Daoy (cell line): ENCODE measurements at places on chromosomes 4 and X.
A peak's percentile ranks its signal among the peaks of the same experiment; 100 is the strongest.

DNA sequence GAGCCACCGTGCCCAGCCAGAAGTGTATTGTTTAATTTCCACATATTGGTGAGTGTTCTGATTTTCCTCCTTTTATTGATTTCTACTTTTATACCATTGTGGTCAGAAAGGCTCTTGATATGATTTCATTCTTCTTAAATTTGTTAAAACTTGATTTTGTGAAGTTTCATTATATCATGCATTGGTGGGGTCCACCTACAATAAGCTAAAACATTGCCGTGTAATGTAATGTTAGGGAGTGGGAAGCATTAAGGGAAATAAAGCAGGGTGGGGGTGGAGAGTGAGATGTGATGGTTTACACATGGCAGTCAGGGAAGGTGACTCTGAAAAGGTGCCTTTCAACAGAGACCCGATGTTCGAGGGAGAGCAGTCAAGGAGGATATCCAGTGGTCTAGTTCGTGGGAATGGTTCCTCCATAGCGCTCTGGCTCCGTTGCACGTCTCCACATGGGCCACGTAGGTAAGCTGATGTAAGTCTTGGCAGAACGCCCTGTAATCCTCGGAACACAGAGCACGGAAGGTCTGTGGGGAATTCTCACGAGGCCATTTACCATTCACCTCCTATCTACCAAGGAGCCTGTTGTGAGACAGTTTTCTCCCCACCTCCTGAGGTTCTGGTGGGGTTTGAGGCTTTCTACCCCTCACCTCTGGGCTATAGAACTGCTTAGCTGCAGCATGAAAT lies 7.7 kb upstream of the WDR13 start:
- DNase-seq = no peak

- DNase-seq = no peak
Measured at GRCh38 chr4:103375278-103375677, 177.1 kb upstream of the CENPE start.

DNA sequence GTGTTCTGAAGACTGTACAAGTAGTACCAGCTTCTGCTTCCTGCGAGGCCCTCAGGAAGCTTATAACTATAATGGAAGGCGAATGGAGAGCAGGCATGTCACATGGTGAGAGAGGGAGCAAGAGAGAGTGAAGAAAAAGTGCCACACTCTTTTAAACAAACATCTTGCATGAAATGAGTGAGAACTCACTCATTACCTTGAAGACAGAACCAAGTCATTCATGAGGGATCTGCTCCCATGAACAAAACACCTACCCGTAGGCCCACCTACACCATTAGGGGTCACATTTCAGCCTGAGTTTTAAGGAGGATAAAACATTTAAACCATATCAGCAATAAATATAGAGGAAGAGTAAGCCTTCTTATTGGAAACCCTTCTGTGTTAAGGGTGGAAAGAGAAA lies 19.4 kb downstream of the P2RY10 start:
- no peak for DNase-seq

DNA sequence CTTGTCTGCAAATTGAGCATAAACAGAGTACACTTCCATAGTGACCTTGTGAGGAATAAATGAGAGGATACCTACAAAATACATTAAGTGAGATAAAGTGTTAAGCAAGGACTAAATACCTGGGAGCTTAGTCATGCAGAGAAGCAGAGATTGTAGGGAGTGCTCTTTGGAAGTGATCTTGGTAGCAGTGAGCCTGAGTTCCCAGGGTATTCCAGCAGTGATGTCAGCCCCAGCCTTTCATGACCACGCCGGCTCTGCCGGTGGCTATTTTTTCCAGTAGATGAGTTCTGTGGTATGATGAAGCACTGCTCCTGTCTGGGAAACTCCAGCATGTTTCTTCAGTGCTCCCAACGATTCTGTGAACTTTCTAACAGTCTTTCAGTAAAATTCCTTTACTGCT lies 391.5 kb upstream of the IGFBP7 start:
- peak; percentile 0 for DNase-seq

GRCh38 chr4:3706111-3706511 lies 60.1 kb upstream of the ADRA2C start:
- DNase-seq = no peak

DNA sequence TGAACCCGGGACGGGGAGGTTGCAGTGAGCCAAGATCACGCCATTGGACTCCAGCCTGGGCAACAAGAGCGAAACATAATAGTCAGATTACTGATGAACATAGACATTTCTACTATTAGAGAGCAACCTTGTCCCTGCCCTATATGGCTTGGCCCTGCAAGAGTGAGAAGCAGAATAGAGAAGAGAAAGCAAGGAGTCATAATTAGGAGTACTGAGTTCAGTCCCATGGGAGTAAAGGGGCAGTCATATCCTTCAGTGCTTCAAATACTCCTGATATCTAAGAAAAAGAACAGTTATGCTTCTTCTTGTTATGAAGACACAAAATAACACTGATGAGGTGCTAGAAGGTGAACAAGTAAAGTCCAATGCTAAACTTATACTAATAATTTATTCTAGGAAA lies 33.8 kb downstream of the CLDN2 start:
- no peak for DNase-seq

DNA sequence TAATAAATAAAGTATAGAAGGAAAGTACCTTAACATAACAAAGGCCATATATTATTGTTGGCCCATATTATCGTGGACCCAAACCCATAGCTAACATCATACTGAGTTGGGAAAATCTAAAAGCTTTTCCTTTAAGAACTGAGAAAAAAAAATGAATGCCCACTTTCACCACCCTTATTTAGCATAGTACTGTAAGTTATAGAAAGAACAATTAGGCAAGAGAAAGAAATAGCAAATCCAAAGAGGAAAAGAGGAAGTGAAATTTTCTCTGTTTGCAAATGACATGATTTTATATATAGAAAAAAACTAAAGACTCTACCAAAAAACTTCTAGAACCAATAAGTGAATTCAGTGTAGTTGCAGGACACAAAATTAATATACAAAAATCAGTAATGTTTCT lies 1854.6 kb downstream of the PCDH7 start:
- DNase-seq = no peak

DNA sequence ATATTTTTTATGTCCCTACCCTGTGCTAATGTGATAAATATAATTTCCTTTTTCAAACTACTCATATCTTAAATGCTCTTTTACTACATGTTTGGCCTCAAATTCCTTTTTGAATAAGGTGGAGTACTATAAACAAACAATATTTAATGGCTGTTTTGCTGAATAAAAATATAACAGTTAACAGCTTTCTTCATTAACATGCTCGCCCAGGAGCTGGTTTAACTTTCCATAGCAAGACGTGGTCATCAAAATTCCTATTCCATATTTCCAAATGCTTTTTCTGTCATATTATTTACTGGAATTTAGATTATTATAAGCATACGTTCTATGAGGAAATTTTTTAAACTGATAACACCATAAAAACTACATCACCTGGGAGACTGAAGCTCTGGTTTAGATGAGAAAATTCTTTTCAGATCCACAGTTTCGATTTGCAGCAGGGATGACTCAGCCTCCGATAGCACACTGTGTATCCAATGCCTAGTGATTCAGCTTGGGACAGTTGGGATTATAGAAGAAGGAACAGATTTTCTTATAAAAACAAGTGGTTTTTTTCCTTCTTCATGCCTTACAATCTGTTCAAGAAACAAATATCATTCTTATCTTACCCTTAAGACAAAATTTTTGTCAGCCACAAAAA lies 129.1 kb downstream of the FBXO8 start:
- peak; percentile 61 for DNase-seq

- no peak for DNase-seq
Measured at GRCh38 chr4:169167957-169168858, 102.5 kb downstream of the SH3RF1 start.

DNA sequence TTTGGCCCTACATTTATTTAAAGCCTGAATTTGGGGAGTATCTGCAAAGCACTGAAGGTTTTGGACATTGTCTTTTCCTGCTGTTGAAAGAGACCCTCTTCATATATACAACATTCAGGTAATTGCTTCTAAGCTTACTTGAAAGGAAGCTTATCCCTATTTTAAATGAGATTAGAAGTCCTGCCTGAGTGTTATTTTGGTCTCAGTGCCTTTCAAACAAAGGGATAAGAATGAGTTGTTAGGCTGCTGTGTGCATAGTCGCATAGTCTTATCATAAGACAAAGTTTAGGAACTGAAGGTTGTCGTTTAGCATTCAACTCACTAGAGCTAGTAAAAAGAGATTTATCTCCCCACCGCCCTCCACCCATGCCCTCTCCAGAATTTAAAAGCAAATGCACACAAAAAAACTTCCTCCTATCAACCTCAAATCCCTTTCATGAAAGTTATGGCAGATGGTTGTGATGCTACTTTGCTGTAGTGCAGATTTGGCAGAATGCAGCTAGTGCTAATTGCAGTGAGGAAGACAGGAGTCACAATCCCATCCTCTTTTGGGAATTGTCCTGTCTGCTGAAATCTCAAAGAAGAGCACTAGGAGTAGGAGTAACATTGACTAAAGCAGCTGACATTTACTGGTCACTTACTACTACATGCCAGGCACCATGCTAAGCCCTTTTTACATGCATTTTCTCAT lies 5.8 kb downstream of the HERC3 start:
- DNase-seq = no peak

DNA sequence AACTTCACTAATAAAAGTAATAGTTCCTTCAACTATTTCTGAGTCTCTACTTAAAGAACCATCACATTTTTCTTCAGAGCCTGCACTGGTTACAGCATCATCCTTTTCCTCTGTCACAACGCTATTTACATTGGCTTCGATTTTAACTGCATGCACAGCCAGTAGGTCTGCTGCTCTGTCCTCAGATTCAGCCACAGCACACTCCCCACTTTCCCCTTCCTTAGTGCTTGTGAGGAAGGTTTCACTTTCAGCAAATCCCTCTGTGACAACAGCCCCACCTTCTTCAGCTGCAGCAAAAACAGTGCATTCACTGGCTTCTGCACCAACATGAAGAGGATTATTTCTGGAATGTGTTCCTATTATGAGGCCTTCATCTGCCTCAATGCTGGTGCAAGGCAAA lies 25.7 kb downstream of the BOD1L1 start:
- no peak for DNase-seq

DNA sequence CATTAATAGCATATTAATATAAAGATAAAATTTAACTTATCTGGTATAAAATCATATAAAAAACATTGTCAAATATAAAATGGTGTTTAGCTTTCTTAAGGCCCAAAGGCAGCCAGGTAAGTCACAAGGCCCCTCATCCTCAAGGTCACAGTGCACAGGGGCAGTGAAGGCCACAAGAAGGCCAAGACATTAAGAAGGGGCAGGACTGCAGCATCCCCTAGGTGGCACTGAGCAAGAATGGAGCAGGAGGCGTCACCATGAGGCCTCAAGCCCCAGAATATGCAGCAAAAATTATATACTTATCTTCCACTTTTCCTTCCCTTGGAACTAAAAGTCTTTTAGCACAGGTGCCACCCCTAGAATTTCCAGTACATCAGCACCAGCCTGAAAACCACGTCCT lies 49.5 kb upstream of the MAGEA8 start:
- DNase-seq = no peak

- no peak for DNase-seq
Measured at GRCh38 chr4:94519925-94520789, 68.4 kb downstream of the PDLIM5 start.

GRCh38 chr4:17753646-17754045 lies 27.8 kb downstream of the FAM184B start:
- no peak for DNase-seq

DNA sequence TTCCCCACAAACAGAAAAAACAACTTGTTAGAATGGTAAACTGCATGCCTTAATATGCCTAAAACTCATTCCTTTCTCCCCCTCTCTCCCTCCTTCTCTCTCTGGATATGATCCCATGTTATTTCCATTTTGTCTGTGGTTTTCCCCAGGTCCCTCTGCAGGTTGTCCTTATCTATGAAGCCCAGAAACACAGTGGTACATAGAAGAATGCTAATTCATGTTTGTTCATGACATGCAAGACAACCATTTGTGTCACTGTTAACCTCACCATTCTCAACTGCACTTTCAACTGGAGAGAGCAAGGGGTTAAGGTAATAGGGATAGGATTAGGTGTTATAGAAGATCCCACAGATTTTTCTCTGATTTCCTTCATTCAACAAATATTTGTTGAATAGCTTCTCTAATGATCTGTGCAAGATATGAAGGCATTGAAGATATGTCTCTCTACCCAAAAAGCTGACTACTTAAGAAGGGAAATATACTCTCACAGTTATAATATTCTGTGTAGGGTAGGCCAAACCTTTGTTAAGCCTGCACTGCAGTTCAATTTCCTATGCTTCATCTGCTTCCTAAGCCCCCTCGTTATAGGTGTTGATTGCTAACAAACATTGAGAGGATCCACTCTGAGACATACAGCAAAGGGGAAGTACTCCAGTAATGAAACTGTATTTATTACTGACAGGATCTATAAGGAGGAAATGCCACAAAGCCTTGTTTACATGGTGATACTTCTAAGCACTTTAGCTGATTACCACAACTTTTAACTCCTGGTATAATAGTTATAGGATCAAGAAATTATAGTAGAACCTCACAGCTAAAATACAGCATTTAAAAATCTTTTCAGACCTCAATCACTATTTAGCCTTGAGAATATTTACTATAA lies 96.1 kb downstream of the FRYL start:
- no peak for DNase-seq

DNA sequence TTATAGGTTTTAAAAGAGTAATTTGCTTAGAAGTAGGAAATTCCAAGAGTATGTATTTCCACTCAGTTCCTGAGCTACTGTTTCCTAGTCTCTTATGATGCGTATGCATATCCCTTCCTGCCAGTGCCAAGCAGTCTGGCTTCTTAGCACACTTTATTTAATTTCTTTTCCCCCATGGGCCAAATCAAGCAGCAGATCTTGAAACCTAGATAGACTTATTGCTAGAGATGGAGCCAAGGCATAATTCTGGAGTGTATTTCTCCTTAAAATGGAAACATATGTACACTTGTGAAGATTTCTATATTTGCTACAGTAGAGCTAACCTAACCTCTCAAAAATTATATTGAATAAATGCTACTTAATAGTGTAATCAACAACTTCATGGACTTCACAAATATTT lies 2337.6 kb downstream of the PCDH7 start:
- no peak for DNase-seq

DNA sequence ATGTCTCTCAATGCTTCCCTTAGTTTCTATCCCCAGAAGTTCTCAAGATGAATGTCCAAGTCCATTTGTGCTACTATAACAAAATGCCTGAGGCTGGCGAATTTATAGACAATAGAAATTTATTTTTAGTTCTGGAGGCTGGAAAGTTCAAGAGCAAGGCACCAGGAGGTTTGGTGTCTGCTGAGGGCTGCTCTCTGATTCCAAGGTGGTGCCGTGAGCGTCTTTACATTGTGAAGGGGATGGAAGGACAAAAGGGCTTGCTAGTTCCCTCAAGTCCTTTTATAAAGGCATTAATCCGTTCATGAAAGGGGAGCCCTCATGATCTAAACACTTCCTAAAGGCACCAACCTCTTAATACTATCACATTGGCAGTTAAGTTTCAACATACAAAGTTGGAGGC lies 12.3 kb downstream of the TRIM2 start:
- no peak for DNase-seq

- DNase-seq = no peak
Measured at GRCh38 chrX:17638731-17639130, 98.6 kb upstream of the SCML1 start.

DNA sequence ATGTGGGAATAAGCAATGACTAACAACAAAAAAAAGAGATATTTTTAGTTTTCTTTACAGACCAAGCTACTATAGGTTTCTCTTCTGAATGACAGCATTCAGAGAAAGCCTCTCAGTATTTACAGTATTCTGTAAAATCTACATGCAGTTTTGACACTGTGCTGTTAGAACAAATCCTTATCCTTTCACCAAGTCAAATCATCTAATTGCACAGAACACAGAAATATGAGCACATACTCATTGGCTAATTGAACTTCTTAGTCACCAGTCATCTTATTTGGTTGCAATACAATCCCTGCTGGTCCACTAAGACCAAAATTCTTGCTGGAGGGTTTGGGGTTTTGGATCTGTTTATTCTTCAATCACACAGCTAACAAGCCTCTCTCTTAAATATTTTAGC lies 5.7 kb downstream of the ACOT9 start:
- DNase-seq = no peak
